Stimulated activated CD8-positive, alpha-beta memory T cell treated with anti-CD3 and anti-CD28 coated beads, Interleukin-12 subunit alpha, Interleukin-12 subunit beta, amount 100 ng/mL, for 1 hour (primary cell): ENCODE measurements at places on chromosomes 6 and 20.

GRCh38 chr6:122620902-122621301 lies 10.7 kb downstream of the PKIB start:
- no peak for DNase-seq

- DNase-seq: no peak
These were observed 9.9 kb upstream of the RPS6KA2 start for GRCh38 chr6:166636934-166637333.

GRCh38 chr6:2565499-2565898 lies 185.2 kb downstream of the MYLK4 start:
- no peak for DNase-seq

DNA sequence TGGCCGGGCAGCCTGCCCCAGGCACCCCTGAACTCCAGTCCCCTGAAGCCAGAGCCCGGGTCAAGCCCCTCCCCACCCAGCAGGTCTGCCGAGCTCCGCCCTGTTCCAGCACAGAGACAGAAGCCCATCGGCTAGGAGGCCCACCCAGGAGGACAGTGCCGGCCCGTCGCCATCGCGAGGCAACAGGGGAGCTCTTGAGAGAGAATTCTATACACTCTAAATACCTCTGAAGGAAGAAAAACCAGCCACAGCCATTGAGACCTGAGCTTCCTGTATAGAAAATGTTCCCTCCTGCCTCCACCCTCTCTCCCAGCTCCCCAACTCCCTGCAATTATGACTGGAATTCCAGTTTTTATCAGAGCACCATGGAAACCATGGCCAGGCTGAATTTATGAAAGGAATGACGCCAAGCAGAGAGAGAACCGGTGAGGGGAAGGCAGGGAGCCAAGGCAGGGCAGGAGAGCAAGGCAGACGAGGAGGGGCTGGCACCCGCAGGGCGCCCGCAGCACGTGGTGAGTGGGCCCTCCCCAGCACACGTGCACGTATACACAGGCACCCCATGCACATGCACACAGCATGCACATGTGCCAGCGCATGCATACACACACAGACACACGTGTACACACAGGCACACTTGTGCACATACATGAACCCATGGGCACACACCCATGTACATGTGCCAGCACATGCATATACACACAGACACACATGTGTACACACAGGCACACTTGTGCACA lies 27.6 kb upstream of the MRGBP start:
- DNase-seq: no peak

DNA sequence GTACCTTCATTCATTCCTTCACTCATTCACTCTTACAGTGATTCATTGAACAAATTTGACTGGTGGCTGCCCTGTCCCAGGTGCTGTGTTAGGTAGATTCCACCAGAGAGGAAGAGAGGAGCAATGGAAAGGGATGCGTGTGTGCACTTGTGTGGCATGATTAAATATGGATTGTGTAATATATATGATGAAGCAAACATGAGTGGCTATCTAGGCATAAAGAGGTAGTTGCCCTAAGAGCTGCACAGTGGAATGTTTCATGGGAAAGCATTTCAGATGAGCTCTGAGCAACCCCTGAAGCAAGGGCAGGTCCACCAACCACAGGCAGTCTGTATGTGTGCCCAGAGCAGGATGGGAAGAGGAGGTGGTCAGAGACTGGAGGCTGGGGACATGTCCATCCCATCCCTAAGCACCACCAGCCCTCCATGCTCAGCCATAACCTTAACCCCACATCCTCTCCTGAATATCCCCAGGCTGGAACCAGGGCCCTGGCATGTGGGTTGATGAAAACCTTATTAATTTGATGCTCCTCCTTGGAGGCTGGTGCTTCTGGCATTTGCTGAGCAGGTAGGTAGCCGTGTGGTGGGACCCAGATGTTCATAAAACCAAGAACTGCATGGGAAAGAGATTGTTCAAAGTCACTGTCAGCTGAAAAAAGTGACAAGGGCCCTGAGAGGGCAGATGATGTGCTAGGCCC lies 226.2 kb downstream of the SYNDIG1 start:
- DNase-seq: no peak

DNA sequence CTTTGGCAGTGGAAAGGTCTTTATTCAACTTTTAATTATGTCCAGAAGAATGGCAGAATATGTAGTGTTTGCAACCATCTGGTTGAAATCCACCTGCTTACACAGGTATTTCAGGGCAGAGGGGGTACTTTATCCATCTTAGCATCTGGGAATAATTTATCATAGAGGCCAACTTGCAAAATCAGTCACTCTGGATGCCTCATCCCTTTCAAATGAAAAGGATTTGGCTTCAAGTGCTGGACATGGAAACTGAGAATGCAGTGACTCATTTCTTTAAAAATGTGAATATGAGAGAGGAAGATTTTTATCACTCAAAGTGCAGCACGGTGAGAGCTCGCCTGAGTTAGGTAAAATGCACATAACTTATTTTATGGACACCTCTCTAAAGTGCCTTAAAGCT lies 758.3 kb downstream of the KIF16B start:
- no peak for DNase-seq

DNA sequence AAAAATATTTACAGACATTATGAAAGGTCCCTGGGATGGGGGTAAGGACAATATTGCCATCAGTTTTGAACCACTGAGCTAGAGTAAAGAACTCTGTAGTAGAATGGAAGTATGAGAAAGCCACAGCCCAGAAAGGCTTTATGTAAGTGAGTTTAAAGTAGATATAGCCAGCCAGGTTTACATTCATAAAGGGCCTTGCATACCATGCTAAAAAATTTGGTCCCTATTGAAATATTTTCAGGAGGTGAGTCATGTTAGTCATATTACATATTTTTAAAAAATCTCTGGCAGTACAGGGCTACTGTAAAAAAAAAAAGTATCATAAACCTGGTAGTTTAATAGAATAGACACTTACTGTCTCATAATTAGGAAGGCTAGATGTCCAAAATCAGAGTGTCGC lies 3.5 kb downstream of the ZKSCAN8 start:
- no peak for DNase-seq
